NCI-H1105 (cell line): ENCODE measurements at places on chromosomes 4 and X.

DNA sequence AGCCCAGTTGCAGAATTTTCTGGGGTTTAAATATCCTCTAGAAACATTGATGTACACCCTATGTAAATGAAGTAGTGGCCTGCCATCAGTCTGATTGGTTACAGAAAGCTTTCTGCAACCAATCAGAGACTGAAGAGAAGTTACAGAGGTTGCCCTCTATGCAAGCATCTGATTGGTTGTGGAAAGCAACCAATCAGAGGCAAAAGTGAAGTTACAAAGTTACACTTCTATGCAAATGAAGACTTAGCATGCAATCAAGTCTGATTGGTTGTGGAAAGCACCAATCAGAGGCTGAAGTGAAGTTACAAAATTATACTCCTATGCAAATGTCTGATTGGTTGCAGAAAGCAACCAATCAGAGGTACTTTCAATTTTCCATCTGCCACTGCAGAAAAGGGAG is 51.9 kb upstream of the USP9X start:
- no peak for DNase-seq

GRCh38 chr4:33054656-33055196 is 2334.6 kb downstream of the PCDH7 start:
- no peak for DNase-seq

DNA sequence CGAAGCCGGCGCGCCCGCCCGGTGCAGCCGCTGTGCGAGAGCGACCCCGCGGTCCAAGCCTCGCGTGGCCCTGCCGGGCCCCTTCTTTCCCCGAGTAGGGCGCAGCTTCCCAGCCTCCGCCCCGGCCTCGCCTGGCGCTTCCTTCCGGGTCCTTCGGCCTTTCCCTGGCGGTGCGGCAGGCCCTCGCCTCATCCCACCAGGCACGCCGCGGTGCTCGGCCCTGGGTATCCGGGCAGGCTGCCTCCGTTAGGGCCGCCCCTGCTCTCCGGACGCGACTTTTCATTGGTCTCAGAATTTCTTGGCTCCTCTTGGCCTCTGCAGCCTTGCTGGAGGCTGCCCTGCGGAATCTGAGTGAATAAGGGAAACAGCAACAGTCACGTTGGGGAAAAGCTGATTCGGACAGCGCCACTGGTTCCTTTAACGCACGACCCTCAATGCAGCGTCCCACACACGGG is 429 bp downstream of the UVSSA start:
- no peak for DNase-seq

DNA sequence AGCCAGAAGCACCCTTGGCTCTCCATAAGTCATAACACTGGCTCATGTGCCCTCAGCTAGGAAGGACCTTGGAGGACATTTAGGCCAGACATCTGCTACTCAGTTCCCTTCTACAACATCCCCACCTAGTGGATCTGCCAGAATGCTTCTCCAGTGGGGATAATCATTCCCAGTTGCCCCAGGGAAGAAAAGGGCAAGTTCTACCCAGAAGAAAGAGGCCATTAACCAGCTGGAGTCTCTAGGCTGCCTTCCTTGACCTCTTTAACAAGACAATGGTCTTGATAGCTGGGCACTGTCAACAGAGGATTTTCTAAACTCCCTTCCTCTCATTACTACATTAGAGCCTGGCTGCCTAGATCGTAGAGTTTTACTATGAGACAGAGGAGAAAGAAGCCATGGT is 42.0 kb downstream of the LGI2 start:
- DNase-seq, result no peak

- no peak for DNase-seq
These were observed 209.3 kb downstream of the GPC3 start for GRCh38 chrX:133776072-133776471.

DNA sequence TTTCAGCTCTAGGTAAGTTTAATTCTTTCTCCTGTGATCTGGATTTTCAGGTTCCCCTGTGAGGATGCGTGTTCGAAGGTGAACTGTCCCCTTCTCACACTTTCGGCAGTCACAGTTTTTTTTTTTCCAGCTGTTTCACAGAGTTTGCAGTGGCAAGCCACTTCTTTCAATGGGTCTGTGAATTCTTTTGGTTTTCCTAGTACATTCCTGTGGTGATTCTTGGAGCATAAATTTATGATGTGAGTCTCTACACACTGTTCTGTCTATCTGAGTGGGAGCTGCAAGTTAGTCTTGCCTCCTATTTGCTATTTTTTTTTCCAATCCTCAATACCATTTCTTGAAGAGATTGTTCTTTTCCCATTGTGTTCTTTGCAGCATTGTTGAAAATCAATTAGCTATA is 595.5 kb downstream of the RAPGEF2 start:
- no peak for DNase-seq

DNA sequence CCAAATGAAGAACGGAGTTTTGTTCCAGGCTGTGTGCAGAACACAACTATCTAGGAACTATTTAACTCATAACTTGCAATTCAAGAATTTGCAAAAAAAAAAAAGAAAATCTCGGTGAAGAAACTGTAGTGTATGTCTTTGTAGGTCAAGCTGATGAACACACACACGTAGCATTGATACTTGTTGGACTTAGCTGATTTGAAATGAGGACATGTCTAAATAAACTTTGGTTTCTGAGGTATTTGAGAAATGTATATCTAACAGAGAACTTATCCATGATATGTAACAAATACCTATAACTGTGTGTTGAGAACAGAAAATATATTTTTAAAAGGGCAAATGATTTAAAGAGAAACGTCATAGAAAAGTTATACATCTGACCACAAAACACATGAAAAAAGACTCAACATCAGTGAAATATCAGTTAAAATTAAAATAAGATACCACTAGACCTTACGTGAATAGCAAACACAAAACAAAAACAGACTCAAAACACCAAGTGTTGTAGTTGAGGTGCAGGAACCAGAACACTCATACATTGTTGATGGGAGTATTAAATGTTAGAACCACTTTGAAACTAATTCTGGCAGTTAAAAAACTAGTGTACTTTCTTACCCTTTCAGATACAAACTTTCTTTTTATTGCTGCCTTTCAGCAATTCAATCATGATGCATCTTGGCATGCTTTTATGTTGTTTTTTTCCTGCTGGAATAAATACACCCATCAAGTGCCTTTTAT is 1535.8 kb upstream of the PCDH10 start:
- no peak for DNase-seq

- no peak for DNase-seq
These were observed 162.6 kb downstream of the ZNF674 start for GRCh38 chrX:46382595-46382994.

DNA sequence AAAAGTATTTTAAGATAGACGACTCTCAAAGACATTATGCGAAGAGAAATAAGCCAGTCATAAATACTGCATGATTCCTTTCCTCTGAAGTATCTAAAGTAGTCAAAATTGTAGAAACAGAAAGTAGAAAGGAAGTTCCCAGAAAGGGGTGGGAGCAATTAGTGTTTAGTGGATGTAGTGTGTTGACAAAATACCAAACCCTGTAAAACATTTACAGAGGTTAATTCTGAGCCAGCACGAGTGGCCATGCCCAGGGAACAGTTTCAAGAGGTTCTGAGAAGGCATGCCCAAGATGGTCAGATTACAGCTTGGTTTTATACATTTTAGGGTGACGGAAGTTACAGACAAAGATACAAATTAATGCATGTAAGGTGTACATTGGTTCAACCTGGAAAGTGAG is 34.4 kb upstream of the SLC25A4 start:
- no peak for DNase-seq

DNA sequence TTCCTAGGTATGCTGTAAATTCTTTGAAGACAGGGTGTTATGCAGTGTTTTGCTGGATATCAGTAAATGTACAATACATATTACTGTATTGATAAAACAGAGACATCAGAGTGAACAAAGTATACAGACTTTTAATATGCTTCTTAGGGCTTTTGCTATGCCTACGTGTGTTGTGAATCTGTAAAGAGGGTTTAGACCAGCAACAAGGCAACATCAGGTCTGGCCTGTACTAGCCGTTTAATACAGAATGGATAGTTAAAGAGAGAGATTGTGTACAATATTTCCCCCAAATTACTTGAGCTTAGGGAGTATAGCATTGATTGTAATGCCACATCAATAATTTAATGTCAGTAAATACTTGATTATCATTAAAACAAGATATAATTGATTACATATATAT is 75.2 kb downstream of the PAQR3 start:
- no peak for DNase-seq

DNA sequence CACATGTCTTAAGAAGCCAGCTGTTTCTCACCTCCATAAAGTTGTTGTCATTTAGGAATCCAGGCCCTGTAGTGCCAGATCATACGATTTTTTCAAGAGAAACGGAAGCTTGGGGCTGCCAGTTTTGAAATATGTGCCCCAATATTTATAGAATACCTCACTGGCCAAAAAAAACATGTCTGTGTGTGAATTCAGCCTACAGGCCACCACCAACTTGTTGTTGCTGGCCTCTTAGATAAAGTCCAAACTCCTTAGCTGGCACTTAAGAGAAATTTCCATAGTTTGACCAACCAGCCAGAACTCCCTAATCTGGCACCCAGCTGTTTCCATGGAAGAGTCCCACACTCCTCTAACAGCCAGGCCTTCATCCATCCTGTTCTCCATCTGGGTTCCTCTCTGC is 74.1 kb downstream of the WDR19 start:
- DNase-seq, result no peak

DNA sequence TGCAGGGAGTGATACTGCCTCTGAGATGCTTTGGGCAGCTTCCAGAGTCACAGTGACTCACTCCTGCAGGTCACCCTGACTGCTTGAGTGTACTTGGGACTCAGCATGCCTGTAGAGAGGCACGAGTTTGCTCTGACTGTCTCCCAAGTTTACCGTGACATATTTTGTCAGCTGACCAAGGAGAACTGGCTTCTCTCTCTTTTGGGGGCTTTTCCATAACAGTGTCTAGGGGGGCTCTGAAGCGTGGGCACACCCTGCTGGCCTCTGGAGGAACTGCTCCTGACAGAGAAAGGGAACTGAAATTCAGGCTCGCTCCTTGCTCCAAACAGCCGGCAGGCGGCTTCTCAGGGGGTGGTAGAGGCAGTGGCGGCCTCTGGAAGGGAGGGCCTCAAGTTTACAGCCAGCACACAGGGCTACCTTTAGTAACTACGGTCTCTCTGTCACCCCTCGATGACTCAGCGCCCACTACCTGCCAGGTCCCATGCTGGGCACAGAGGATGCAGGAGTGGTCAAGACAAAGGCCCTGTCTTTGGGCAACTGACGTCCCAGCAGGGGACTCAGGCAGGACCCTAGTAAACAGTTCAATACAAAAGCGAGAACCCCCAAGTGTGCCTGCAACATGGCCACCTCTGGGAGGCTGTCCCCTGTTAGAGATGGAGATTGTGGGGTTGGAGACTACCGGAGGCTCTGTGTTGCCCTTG is 17.8 kb downstream of the ZNF185 start:
- no peak for DNase-seq

GRCh38 chr4:145739845-145740244 is 59.9 kb downstream of the C4orf51 start:
- no peak for DNase-seq

DNA sequence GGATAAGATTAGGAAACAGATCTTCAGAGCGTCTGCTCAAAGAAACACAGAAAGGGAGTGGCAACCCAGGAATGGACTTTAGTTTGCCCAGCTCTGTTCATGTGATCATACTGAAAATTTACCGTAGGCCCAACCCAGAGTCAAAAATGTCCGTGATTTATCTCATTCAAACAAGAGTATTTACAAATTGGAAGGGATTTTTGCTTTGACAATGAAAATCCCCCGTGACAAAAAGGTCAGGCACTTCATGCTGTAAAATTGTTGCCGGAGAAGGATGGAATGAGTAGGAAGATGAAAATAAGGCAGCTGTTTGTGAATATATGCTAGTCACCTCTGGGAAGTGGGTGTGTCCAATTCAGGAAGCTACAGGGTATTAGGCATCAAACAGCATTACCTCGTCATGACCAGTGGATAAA is 1.2 kb downstream of the SULT1B1 start:
- DNase-seq, result no peak
